ENCODE measurements at places on chromosomes 5 and 9.

DNA sequence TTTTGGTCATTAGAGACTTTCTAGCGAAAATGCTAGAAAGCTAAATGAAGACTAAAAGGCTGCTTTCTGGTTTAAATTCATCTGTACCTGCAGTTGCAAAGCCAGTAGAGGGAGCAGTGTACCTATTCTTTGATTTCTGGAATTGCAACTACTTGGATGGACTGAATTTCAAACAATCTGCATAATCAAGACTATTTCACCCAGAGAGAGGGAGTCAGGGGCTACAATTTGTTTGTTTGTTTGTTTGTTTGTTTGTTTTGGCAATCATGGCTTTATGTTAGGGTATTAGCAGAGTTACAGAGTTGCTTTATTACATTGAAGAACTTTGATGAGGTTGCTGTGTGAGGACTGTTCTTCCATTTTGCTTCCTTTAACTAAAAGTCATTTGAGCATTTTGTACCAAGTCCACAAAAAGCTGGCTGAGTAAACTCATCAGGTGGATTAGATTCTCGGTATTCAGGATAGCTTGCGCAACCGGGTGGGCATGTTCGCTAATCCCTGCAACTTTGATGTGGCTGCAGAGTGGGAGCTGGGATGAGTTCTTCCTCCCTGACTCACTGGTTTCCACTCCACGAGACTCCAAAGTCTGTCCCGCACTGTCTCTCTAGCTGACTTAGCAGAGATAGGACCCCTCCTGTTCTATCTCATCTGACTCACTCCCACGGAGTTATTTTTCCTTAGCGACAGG, 80.0 kb upstream of the TUT7 start:
- H3K4me1 ChIP-seq: no peaks in the 10 kb centered on the region
- peak; percentile 36 for DNase-seq
- H3K36me3 ChIP-seq: no peaks in the 10 kb centered on the region

- no peaks in the 10 kb centered on the region for H3K27me3 ChIP-seq
- H3K27ac ChIP-seq: peak overlapping the region; percentile 60
- peaks cover 87% of the 10 kb centered on the region for H3K36me3 ChIP-seq
- no peak overlapping the region for H3K4me3 ChIP-seq
- peaks cover 27% of the 10 kb centered on the region for H3K4me1 ChIP-seq
- DNase-seq: peak; percentile 15
Observed at GRCh38 chr9:133050142-133050541, 11.6 kb upstream of the CEL start.

DNA sequence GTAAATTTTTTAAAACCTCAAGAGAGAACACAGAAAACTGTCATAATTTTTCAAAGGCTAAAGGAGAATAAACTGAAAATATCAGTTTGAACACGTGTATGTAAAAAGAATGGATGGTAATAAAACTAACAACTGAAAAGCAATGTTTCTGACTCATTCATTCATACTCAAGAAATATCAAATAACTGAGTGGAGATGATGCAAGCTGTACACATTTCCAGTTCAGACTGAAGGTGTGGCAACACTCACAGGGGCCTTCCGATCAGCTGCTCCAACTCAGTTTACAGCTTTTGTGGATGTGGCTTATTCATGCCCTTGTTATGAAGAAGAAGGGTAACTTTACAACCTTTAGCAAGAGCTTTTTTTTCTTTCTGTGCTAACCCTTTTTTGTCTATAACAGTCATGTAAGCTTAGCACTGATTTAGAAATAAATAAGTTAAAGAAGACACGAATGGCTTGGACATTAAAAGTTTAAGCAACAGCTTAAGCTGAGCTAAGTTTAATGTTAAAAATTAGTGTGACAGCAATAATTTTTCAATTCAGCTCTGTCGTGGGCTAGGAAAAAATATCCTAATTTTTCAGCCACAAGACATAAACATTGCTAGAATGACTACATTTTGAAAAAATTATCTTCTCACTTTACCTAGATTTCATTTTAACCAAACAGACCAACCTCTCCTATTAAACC, 453.5 kb downstream of the RAB3C start:
- no peak overlapping the region for H3K4me3 ChIP-seq
- H3K4me1 ChIP-seq: peaks cover 6% of the 10 kb centered on the region
- no peaks in the 10 kb centered on the region for H3K27me3 ChIP-seq
- peak; percentile 88 for DNase-seq
- H3K27ac ChIP-seq: no peak overlapping the region

- no peak overlapping the region for H3K27ac ChIP-seq
- H3K4me3 ChIP-seq: no peak overlapping the region
- H3K4me1 ChIP-seq: no peaks in the 10 kb centered on the region
Observed at GRCh38 chr5:94968507-94969095, 316.3 kb downstream of the MCTP1 start.
